Suppressor macrophage treated with lipopolysaccharide for 1 hour (primary cell): ENCODE measurements at places on chromosomes 4 and X.

DNA sequence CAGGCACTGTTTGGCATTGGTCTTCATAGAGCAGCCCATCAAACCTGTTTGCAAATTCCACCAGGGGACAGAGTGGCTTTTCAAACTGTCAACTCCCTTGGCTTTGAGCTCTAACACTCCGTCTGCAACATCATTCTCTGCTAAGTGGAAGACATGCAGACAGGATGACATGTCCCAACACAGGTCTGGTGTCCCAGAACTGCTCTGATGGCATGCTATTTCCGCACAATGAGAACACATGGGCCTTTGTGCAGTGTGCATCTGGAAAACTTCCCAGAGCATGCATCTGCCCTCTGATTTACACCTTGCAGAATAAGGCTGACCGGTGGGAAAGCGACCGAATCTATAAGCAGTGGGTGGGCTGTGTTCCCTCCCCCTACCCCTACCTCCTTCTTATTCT is 212.8 kb upstream of the GYPA start:
- no peak for DNase-seq

DNA sequence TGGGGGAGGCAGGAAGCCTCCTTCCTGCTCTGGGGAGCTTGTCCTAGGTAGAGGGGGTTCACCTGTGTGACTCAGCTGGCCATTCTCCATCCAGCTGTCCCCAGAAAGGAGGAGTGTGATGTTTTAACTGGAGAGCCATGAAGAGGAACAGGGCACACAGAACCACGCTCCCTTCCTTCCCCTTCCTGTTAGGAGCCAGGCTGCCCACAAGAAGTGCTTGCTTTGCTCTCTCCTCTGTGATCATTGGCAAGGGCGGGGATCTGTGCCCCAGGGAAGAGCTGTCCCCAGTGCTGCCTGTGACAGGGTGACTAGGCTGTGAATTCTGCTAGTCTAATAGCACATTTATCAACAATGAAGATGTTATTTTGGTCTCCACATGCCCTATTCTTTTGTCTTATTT is 169.6 kb upstream of the GATB start:
- peak; percentile 42 for DNase-seq

- DNase-seq = peak; percentile 31
Measured at GRCh38 chrX:21972721-21973120, 32.2 kb downstream of the SMS start.

DNA sequence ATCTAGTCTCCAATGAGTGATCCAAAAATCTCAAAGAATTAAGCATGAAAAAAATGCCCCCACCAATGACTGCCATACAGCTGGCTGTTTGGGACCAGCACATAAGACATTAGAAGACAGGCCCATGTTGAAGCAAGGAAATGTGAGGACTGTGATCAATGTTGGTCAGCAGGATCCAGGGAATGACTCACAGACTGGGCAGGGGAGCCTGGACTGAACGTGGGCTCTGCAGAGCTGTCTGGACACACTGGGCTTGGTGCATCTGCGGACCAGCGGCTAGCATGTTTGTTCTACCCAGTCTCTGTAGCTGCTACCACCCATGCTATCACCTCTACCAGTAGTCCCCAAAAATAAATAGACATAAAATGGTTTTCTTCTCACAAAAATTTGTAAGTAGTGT is 108.6 kb downstream of the PALLD start:
- no peak for DNase-seq

DNA sequence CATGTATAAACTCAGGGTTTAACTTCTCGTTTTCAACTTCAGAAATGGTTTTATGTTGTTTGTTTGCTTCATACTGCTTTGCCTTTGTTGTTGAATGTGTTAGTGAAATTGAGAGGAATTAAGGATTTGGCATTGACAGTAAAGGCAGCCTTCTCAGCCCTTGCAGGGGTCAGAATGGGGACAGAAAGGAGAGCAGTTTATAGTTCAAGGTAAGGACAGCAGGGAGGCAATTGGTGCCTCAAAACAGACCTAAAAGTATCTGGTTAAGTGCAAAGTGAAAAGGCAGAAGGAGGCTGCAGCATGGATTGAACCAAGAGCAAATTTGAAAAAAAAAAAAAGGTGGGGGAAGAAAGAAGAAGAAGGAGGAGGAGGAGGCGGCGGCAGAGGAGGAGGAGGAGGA is 835.0 kb upstream of the ADGRL3 start:
- DNase-seq = no peak

- peak; percentile 37 for DNase-seq
Measured at GRCh38 chr4:2771264-2771663, 15.1 kb upstream of the TNIP2 start.

DNA sequence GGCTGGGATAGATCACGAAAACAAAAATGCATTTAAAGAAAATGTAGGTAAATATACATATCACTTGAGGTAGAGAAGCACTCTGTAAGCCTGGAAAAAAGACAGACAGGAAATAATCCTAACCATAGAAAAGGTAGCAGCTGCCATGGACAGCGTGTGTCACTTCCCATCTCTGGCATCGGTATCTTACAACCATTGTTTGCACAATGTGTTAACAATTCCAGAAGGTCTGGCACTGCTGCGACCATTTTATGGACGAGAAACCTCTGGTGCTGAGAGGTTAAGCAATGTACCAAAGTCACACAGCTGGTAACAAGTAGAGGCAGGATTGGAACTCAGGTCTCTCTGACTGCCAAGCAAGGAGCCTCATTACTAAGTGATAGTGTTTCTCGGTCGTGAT is 1.7 kb upstream of the MTNR1A start:
- no peak for DNase-seq

DNA sequence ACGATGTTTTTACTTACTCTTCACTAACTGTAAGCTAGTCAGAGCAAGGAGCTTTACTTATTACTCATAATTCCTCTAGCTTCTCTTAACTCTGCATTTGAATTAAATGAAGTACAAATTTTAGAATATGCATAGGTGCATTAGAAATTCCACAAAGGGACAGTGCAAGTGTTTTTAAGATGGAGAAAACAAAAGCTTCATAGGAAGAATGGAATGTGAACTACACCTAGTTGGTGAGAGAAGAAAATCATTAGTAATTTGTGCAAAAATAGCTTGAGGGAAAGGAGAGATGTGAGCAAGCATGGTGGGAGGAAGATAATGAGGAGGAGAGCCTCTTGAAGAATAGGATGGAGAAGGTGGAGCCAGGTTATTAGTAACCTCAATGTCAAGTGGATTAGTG is 77.5 kb upstream of the SMARCA5 start:
- DNase-seq = no peak

DNA sequence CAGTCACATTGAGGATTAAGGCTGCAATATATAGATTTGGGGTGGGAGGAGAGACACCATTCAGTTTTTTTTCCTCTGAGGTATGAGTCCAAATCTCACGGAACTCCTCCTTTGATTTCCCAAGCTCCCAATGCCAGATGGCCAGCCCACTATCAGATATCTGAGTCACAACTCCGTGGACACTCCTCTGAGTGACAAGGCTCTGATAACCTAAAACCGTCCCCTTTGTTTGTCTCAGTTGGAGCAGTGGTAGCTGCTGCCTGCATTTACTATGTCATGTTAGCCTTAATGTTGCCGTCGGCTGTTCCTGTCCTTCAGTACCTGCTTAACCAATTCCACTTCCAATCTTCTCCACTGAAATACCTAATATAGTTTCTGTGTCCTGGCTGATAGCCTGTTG is 107.3 kb downstream of the DTHD1 start:
- no peak for DNase-seq

DNA sequence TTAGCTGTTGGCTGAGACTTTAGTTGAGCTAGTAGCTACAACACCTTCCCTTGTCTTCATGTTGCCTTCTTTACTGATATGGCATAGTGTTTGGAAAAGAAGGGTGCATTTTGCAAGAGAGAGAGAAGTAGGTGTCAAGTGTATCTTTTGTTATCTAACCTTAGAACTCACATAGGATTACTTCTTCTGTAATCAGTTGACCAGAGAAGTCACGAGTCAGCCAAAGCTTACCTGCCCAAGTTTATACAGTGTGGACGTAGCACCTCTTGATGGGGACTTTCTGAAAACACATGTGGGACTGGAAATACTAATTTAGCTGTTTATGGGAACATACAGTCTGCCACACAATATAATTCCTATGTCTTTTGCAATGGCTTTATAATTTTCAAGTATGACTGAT is 56.0 kb downstream of the UGT8 start:
- no peak for DNase-seq

- no peak for DNase-seq
Measured at GRCh38 chr4:16674082-16674481, 224.4 kb downstream of the LDB2 start.

DNA sequence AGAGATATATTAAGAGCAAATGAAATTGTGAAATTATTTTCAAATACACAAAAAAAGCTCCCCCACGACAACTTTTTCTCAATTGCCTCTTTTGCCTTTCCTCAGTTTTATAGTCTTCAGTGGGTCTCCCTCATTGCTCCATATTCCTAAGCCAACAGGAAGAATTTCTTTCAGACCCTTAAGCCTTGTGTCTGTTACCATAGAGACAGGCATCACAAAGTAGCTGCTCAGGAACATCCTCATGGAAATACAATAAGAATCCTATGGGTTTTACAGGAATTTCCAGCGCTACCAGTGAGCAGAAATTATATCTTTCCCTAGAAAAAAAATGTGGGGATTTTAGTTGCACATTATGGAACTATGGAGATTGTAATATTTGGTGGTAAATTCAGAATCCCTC is 121.9 kb upstream of the DMD start:
- DNase-seq = no peak

DNA sequence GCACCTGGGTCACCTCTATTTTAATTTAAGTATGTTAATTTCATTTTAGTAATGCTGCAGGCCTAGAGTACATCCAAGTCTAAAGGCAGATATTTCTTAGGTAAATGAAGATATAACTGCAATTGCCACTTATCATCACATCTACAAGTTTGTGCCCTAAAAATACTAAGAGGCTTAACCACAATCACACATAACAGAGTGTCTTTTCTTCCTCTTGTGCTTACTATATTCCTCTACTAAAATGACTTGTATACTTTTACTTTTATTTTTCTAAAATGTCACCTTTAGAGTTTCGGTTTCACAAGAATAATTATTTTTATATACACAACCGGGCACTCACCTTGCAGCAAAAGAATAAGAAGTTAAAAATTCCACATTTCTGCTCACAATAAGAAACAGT is 77.9 kb downstream of the EFHC2 start:
- no peak for DNase-seq

GRCh38 chrX:70656304-70656703 is 211.7 kb downstream of the DLG3 start:
- peak; percentile 1 for DNase-seq

DNA sequence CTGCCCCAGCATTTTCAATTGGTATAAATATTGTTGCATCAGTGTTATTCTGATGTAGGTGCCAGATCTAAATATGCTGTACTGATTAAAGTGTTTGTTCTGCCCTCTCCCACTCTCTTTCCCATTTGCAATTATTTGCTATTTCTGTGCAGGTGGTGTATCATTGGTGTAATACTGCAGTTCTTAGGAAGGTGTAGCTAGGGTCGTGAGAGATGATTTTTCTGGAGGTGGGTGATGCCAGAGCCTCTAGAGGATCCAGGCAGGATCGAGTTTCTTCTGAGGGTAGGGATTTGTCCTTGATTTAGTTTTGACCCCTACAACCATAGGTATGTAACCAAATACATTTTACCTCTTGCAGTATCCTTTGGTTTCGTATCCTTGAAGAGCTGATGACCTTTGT is 1.9 kb downstream of the SMAD1 start:
- DNase-seq = no peak

GRCh38 chr4:82201303-82201702 is 172.5 kb downstream of the HNRNPD start:
- no peak for DNase-seq

GRCh38 chrX:15870310-15870709 is 15.7 kb upstream of the AP1S2 start:
- DNase-seq = no peak

- no peak for DNase-seq
Measured at GRCh38 chr4:92232566-92232965, 71.2 kb upstream of the GRID2 start.

DNA sequence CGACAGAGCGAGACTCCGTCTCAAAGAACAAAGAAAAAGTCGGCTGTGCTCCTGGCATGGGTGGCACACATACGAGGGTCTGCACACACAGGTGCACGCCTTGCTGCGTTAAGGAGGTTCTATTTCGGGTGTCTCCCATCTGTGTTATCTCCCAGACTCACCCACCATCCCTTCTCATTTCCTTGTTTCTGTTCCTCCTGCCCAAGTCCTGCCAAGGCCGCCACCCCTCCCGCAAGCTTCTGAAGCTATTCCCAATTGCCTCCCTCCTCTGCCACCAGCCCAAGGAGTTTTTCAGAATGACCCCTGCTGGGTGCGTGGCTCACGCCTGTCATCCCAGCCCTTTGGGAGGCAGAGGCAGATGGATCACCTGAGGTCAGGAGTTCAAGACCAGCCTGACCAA is 6.0 kb upstream of the IL3RA start:
- DNase-seq = peak; percentile 61

DNA sequence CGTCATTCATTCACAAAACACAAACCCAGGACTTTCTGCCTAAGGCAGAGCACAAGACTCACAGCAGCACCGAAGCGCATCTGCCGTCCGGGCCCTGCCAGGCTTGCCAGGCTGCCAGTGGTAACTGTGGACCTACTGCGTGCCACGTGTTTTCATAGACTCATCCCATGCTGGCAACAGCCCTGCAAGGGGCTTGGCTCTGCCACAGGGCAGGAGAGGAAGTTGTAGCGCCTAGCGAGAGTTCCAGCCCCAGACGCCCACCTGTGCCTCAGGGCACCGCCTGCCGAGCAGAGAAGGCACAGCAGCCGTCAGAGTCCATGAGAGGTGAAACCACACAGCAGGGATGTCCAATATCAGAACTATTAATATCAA is 18.9 kb upstream of the MRFAP1 start:
- no peak for DNase-seq
